Stimulated activated CD4-positive, alpha-beta T cell treated with anti-CD3 and anti-CD28 coated beads, TNF-alpha, amount 100 ng/mL, for 48 hours (primary cell): ENCODE measurements at places on chromosomes 6 and 20.

DNA sequence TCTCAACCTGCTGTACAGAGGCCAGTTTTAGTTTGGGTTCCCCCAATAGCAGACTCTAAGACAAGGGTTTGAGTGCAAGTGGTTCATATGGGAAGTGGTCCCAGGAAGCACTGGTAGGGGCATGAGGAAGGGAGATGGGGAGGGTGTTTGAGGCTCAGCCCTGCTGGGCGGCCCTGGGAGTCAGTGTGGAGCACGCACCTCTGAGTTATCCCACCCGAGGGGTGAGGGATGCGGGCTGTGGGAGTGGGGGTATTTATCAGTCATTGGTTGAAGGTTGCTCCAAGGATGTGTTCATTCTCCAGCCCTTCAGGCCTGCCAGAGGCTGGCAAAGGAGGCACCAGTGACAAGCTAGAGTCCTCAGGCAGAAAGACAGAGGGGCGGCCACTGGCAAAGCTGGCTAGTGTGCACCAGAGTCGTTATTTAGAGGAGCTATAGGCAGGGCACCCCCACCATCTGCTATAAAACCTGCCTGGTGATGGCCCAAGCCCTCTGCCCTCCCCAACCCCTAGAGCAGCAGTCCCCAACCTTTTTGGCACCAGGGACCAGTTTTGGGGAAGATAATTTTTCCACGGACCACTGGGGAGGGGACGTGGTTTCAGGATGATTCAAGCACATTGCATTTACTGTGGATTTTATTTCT lies 16.5 kb downstream of the PXMP4 start:
- no peak for DNase-seq

DNA sequence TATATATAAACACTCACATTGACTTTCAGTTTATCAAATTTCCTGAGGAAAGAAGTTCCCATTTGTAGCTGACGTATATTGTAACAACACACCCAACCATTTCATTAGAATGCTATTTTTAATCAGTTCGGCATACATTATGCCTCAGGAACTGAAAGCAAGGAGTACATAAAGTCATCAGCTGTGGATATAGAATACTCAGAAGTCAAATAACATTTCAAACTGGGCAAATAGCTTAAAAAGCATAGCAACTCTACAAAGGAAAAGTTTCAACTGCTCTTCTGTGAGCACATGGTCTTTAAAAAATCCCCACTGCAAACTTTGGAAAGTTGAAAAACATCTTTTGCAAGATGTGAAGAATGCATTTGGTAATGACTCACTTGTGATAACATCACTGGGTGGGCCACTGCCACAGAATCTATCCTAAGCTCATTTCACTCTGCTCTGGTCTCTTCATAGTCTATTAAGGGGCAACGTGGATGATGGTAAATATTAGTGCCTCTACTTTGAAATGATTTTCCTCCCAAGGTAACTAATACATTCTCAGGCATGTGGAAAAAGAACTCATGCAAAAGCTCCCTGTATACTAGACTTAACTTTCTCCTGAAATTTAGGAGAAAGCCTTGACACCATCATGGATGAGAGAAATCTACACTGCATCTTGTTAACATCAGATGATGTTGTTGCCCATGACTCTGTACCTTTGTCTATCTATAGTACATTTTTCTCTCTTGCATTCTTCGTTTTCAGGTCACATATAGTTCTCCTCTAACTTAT lies 49.2 kb downstream of the FYN start:
- DNase-seq = no peak

- no peak for DNase-seq
Measured at GRCh38 chr6:157061770-157062594, 261.3 kb downstream of the TMEM242 start.

GRCh38 chr6:151324488-151324825 lies 66.9 kb downstream of the ZBTB2 start:
- DNase-seq = no peak

- no peak for DNase-seq
Measured at GRCh38 chr6:34958734-34959133, 69.7 kb downstream of the ANKS1A start.

DNA sequence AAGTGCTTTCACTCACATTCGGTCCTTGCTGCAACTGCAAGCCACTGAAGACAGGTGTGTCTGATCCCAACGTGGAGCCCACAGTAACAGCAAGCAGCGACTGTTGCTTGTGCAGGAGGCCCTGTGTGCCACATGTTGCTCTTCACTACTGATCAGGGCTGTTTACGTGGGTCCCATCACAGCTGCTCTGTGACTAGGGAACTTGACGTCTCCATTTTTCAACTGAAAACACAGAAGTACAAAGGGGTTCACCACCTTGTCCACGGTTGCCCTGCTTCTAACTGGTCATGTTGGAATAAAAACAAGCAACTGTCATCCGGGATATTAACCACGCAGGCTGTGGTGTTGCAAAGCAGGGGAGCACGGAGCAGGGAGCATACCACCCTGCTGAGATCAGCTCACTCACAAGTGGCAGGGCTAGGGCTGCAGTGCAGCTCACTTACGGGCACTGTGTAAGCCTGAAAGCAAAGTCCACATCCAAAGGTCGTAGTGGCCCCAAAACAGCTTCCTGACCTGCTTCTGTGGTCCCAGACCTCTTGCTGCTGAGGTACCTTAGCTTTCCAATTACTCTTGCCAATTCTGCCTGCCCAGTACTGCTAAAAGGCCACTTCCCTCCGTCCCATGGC lies 105.8 kb upstream of the DUSP22 start:
- no peak for DNase-seq

DNA sequence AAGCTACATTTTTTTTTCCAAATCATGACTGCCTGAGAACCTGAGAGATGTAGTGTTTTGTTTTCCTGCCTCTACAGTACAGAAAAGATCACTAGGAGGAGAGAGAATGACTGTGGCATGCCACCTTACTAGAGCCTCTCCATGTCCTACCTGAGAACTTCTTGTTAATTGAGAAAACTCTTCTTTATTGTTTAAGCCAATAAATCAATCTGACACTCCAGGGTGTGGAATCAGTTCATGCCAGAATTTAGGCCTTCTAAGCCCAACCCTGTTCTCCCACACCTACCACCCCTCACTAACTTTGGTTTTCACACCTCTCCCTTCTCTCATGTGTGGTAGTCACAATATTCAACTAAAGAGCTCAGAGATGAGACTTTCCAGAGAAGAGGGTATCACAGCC lies 24.9 kb upstream of the BTN3A2 start:
- no peak for DNase-seq

DNA sequence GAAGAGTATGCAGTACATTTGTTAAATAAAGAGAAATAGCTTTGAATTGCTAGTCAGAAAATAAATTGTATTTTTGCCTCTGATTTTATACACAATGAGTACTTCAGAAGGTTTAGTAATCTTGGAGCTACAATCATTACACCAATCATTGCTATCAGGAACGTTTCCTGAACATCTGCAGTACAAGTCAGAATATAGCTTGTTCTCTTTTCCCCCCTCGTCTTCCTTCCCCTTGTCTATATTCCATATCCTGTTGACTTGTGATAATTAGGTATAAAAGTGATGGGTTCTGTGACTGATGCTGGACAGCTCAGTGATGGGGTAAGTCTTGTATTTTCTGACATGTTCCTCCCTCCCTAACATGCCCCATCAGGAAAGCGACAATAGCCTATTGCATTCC lies 94.0 kb downstream of the AHI1 start:
- no peak for DNase-seq

GRCh38 chr6:43143235-43144128 lies 27.6 kb upstream of the SRF start:
- peak; percentile 61 for DNase-seq

DNA sequence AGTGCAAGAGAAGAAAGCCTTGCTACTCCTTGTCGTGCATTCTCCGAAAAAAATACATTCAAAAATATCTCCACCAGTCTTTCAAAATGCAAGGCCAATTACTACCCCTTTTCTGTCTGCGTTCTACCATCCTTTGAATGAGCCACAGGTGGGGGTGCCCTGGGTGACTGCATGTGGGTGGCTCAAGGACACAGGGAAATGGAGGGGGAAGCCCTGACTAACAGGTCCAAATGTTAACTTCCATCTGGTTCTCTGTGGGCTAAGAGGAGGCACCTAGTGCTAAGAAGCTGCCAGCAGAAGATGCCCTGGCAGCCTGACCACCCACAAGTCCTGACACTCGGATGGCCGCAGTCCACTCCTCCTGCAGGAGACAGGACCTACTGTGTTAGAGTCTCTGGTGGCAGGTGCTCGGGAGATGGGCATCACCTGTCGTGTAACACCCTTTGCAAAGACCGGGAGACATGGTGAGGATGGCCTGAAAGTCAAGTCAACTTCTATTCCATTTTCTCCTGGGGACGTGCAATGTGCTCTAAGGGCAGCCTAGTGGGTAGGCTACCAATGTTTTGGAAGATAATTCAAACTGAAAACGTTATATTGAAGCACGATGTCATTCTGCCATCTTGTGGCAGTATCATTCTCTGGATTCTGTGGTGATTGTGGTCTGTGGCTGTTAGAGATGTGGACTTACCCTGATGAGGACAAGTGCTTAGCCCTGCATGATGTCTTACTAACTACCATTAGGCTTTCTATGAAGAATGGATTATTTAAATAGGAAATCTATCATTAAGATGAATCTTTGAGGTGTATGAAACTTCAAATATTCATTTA lies 27.4 kb upstream of the IGF2R start:
- no peak for DNase-seq

- no peak for DNase-seq
Measured at GRCh38 chr6:19297880-19298279, 539.3 kb upstream of the ID4 start.
